ENCODE measurements at places on chromosomes 4 and X.

- DNase-seq, result no peak
Measured at GRCh38 chrX:13376857-13377549, 57.1 kb upstream of the ATXN3L start.

DNA sequence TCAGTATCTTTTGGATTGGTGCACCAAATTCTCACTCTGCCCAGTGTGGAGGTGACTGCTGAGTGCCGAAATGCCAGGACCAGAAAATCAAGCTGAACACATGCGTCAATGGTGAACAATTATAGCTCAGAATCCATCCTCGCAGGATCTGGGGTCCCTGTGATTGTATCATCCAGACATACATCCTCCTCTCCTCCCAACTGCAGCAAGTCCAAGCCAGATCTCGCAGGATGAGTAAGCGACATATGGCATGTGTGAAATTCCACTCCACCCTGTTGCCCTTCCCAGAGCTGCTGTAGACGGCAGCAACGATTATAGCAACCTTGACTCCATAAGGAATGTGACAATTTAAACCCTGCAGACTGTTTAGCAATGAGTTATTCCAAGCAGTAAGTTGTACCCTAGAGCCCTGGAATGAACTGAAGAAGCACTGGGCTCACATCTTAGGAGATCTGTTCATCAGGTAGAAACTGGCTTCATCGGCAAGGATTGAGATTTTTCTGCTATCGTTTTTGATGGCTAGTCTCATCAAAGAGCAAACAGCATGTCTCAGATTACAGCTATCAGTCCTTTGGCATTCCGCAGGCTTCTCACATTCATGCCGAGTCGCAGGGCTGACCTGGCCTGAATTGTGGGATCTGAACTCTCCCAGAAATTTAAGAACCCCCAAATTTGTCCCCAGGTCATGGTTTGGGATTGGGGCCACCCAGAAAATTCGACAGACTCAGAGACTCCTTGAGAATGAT is 35.5 kb upstream of the SORBS2 start:
- DNase-seq, result no peak

DNA sequence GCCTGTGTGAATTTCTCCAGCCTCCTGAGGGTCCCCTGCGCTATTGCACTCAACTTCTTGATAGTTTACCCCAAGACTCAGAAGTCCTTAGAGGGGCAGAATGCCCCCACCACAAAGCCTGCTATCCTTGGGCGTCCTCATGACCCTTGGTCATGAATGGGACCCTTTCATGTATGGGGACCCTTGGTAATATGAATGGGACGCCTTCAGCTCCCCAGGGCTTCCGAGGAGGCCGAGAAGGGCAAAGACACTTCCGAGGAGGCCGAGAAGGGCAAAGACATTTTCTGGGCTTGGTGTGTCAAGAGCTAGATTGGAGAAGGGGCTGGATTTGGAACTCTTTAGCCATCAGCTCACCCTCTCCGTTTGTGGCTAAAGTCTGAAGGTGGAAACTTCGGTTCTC is 8.6 kb downstream of the SHOX start:
- no peak for DNase-seq

- DNase-seq, result no peak
Measured at GRCh38 chr4:144280688-144281087, 140.2 kb upstream of the GYPA start.

DNA sequence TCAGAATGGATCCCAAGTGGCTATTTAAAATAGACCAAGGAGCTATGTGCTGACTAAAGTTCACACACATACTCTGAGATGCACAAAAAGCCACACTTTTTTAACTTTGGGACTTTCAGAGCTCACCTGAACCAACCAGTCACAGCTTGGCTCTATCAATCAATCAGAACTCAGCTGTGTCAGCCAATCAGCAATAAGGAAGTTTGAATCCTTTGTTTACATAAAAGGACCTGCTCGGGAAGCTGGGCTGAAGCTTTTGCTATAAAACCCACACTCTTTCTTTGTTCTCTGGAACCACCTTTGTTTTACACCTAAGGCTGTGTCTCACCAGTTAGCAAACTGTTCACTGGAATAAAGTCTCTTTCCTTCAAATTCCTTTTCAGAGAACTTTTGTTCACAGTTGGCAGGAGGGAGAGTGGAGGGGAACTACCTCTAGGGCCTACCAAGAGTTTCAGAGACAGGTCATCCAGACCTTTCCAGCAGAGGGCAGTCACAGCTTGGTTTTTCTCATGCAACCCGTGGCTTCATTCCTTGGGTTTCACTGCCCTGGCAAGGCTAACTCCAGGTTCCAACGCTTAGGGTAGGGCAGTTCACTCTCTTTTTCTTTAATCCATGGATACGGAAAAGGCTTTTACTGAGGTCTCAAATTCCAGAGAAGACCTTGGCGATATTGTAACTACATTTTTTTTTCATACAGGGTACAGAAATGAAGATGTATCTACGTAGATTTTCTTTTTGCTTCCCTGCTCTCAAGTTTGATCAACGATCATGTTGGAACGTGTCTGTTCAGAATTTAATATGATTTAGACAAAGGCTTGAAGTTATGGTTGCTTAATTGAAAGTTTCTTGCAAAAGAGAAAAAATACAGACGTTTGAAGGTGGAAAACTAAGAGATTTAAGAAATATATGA is 80.7 kb downstream of the GPRIN3 start:
- DNase-seq, result no peak

DNA sequence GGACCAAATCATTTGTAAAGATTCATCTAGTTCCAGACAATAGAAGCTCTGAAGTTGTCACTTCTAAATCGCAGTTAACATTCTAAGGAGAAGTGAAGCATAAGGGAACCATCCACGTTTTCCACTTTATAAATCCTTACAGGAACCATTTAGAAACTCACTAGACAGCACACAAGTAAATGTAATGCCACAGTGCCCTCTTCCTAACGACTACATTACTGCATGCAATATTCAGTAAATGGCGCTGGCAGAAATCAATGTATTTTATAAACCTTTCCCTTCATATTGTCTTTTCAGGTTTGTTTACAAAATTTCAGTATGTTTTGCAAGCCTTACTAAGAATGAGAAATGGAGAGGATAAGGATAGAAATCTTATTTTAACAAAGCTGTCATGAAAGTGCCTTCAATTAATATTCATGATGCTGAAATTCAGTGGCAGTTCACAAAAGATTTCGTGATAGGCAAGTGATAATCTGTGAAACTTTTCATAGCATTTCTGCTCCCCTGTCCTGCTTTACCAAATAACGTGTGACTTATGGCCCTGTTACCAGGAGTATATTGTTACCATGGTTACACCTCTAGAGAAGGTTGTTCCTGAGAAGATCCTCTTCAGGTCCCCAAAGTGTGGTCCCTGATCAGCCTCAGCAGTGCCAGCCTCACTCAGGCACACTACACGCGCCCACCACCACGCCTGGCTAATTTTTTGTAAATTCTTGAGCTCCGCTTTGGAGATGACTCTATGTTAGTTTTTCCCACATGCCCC is 54.2 kb downstream of the TMA16 start:
- DNase-seq, result no peak

- no peak for DNase-seq
Measured at GRCh38 chr4:85210353-85210752, 243.9 kb upstream of the WDFY3 start.

GRCh38 chr4:14478504-14478903 is 523.8 kb upstream of the CPEB2 start:
- no peak for DNase-seq

All from upper lobe of right lung (tissue), 1 donor.